KBM-7 (cell line): ENCODE measurements at places on chromosomes 11 and 22.

- no peak for DNase-seq
Measured at GRCh38 chr22:33561149-33561807, 359.0 kb downstream of the LARGE1 start.

DNA sequence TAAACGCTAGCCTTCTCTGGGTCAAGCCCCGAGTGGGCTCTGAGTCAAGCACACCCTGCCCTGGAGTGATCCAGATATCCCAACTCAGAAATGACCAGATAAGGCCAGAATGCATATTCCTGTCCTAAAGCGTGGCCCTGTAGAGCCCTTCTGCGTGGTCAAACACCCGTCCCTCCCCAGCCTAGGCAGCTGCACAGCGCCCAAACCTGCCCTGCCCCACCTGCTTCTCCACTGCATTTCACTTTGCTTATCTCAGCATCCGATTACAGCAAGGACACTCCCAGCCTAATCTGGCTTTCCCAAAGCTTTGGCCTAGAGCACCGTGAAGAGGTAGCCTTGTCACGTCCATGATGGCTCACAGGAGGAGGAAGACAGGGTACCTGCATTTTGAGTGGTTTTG is 11.9 kb upstream of the TMPRSS4 start:
- DNase-seq = no peak

GRCh38 chr11:95279921-95280868 is 49.2 kb upstream of the SESN3 start:
- no peak for DNase-seq

DNA sequence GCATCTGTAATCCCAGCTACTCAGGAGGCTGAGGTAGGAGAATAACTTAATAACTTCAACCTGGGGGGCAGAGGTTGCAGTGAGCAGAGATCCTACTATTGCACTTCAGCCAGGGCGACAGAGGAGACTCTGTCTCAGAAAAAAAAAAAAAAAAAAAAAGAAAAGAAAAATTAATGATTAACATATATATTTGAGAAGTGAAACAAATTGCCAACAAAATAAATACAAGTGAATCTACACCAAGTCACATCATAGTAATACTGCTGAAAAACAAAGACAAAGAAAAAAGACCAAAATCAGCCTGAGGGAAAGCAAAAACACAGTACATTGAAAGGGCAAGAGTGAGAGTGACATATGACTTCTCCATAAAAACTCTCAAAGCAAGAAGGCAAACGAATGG is 123.7 kb downstream of the CASP12 start:
- no peak for DNase-seq

GRCh38 chr11:76644591-76644990 is 26.0 kb downstream of the LRRC32 start:
- no peak for DNase-seq

GRCh38 chr11:61756452-61757212 is 4.2 kb downstream of the MYRF start:
- no peak for DNase-seq

DNA sequence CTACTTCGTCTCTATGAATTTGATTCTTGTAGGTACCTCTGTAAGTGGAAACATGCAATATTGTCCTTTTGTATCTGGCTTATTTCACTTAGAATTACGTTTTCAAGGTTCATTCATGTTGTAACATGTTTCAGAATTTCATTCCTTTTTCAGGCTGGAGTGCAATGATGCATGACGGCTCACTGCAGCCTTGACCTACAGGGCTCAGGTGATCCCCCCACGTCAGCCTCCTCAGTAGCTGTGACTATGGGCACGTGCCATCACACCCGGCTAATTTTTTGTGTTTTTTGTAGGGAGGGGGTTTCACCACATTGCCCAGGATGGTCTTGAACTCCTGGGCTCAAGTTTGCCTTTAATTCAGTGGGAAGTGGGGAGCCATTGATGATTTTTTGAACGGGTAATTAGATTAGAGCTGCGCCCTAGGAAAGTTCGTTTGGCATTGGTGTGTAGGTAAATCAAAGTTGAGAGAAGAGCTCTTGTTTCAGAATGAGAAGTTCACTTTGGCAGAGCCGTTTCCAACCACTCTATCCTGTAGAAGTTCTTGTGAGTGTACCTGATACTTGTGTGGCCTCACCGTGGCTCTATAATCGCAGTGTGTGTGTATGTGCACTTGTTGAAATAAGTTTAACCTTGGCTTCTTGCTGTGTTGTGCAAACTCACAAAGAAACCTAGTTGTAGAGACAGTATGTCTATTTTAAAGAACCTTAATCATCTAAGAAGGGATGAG is 115.9 kb downstream of the NAV2 start:
- peak; percentile 60 for DNase-seq

- no peak for DNase-seq
Measured at GRCh38 chr22:30889268-30889995, 79.1 kb downstream of the MORC2 start.

DNA sequence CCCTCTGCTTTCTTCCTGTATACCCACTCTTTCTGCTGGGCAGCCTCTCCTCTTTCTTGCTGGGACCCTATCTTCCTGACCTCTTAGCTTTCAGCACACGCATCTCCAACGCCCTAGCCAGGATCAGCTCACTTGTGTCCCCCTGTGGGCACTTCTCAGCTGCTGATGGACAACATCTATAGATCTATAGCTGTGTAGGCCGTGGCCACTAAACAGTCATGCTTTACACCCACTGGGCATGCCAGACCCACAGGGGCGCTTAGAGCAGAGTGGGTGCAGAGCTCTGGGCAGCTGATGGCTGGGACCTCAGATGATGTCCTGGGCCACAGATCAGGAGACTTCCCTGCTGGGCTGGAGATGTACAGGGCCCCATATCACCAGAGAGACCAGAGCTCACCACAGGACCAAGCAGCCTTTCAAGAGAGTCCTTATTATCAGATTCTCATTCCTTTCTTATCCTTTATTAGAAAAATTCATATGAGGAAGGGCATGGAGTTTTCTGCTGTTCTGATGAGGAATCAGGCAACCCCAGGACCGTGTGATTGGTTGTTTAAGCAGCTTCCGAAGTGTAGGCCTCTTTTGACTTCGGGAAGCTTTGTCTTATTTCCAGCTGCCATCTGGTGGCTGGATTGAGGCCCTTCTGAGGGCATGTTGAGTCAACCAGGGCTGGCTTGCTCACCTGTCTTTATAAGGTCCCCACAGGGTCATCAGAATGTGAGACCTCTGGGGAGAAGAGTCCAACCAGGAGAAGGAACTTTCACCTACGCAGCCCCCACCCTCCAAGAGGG is 60.5 kb downstream of the OSBP2 start:
- DNase-seq = peak; percentile 67

GRCh38 chr11:13333456-13333957 is 55.9 kb downstream of the BMAL1 start:
- peak; percentile 80 for DNase-seq

GRCh38 chr11:72683782-72684200 is 9.6 kb upstream of the PDE2A start:
- DNase-seq = peak; percentile 59

GRCh38 chr11:15197696-15198095 is 83.0 kb downstream of the INSC start:
- no peak for DNase-seq

DNA sequence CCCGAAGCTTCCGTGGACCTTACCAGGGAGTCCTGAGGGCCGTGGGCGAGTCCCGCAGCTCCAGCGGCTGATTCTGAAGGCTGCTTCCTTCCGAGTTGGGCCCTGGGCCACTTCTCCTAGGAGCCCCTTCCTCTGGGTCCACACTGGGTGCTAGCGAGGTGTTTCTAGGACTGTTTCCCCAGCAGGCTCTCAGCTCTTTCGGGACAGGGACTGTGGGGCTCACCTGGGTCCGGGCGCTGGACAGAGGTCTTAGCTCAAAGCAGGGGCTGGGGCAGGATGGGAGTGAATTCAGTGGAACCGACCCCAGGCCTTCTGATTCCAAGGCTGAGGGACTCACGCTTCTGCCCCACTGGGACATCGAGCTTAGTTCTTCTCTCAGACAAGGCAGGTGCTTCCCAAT is 29.3 kb upstream of the CSNK1E start:
- no peak for DNase-seq

- no peak for DNase-seq
Measured at GRCh38 chr11:41714101-41714500, 254.6 kb upstream of the LRRC4C start.

- no peak for DNase-seq
Measured at GRCh38 chr11:123682696-123683410, 28.4 kb upstream of the SCN3B start.

DNA sequence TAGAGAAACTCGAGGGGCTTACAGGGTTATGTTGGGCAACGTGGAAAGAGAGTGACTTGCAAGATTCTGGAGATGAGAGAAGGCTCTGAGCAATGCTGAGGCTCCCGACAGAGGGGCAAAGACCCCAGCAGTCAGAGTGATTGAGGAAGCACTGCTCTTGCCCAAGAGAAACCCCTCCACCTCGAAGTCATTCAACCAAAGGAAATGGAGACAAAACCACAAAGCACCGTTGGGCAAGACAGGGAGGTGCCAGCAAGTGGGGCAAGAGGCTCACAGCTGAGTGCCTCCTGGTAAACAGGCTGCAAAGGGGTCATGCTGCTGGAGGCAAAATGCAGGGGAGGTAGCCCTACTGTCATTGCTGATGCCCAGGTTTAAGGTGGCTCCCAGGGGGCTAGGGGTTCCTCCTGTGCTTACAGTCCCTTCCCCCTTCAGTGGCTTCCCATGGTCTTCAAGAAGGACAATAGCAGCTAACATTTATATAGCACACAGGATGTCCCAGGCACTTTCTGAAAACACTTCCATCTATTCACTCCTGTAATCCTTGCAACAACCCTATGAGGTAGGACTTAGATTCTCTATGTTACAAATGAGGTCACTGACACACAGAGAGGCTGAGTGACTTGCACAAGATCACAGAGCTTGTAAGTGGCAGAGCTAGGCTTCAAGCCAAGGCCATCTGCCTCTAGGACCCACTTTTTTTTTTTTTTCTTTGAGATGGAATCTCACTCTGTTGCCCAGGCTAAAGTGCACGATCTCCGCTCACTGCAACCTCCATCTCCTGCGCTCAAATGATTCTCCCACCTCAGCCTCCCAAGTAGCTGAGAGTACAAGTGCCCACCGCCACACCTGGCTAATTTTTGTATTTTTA is 18.1 kb upstream of the MYH9 start:
- DNase-seq = peak; percentile 96

- no peak for DNase-seq
Measured at GRCh38 chr22:34783436-34783835, 282.5 kb upstream of the ISX start.

DNA sequence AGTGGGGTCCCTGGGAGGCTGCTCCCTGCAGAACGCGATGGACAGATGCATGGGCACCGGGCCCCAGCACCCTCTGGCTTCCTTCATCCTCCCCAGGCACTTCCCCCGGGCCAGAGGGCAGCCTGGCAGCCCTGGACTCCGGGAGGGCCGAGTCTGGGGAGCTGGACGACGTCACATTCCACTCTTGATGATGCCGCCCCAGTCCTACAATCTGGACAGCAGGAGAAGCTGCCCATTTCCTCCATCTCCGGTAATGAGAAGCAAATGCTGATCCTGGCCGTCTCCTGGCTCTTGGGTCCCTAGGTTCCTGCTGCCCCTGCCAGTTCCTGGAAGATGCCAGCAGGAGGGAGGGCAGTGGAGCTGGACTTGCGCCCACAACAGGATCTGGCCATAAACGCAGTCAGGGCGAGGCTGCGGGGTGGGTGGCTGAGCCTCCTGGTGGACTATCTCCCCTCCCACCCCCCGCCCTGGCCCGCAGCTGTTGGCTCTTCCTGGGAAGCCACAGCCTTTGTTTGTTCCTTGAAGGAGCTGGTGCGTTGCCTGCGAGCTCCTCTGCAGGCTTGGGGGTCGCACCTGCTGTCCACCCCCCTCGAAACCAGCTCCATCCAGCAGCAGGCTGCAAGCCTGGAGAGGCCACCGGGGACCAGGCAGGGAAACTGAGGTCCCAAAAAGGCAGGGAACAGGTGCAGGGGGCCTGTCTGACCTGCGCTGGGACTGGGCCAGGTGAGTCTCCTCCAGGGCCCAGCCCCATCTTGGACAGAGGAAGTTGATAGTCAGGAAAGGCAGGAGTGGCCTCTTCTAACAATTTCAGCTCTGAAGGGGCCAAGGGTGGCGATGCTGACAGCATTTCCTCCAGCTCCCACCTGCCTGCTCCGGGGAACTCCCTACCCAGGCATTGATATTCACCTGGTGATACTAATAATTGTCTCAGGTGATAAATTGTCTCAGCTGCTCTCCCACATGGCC is 17.9 kb upstream of the MUC6 start:
- DNase-seq = no peak

DNA sequence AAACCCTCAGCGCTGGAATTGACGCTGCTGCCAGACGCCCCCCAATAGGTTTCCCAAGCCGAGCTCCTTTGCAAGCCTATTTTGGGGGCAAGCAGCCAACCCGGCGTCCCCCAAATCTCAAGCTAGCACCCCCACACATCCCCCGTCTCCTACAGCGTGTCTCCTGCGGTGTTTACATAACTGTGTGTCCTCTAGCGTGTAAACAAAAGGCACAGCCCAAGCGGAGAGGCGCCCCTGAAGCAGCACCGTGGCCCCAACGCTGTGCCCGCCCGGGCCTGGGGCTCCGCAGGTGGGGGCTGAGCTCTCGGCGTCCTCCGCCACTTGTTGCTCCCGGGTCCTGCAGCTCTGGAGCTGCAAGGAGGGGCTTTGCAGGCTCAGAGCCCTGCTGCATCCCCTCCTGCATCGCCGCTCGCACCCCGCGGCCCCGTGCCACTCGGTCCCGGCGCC is 1.6 kb downstream of the CADM1 start:
- no peak for DNase-seq

- DNase-seq = no peak
Measured at GRCh38 chr11:87477321-87477720, 439.6 kb downstream of the TMEM135 start.

DNA sequence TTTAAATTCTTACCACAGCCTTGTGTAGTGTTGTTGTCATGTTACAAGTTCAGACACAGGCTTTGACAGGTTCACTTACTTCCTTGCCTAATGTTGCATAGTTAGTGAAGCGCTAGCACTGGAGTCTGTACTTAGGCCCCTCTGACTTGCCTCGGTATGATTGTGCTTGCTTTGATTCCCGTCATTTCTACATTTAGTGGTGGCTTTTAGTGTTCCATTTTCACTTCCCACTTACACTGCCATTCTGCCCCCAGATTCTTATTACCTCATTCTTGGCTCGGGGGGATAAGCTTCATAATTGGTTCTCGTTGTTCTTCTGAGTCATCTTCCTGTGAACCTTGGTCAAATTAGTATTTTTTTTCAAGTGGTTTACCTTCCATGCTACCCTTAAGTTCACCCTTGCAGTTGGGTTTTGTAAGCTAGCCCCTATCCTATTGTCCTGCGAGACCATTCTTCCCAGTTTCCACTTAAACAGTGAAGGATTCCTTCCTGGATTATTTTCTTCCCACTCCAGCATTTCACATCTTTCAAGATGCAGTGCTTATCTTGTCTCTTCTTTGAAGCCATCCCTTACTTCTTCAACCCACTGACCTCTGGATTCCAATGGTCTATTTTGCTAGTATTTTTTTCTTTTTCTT is 68.7 kb downstream of the DDX10 start:
- DNase-seq = peak; percentile 61

DNA sequence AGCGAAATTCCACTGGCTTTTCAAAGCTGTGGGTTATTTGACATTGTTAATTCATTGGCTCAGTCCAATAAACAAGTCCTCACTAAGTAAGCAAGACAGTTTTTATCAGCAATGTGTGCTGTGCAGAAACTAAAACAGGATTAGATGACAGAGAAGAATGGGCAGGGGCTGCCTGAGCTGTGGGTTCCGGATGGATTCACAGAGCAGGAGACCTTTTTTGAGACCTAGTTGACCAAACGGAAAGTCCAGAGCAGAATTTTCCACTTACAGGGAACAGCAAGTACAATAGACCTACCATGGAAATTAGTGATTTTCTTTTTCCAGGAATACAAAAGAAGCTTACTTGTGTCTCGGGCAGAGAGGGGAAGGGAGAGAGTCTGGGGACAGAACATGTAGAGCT is 5.2 kb upstream of the KDM4F start:
- no peak for DNase-seq

- DNase-seq = no peak
Measured at GRCh38 chr11:116808262-116809175, 14.6 kb downstream of the APOA4 start.
